ENCODE measurements at places on chromosomes 12 and 14.

GRCh38 chr12:26715232-26715631, 117.8 kb downstream of the ITPR2 start:
- no peak for DNase-seq

GRCh38 chr14:45212231-45212630, 40.8 kb downstream of the MIS18BP1 start:
- no peak for DNase-seq

GRCh38 chr12:14993117-14993516, 20.3 kb downstream of the PDE6H start:
- DNase-seq = no peak

- no peak for DNase-seq
Observed at GRCh38 chr12:116381744-116382685, 104.5 kb upstream of the MED13L start.

DNA sequence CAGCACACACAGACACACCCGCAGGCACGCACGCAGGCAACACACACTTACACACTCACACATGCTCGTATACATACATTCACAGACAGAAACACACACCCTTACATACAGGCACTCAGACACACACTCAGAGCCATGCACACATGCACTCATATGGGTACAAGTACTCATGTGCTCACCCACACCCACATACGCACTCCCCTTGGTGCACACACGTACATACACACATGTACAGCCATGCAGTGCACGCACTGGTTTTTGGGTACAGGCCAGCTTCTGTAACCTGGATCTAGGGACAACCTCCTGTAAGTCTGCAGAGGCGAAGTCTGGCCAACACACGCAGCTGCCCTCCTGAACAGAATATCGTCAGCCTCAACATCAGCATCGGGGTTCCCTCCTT, 221.3 kb upstream of the RTL1 start:
- DNase-seq = no peak

GRCh38 chr12:80015660-80016059, 80.8 kb upstream of the PPP1R12A start:
- no peak for DNase-seq

GRCh38 chr14:65776193-65776852, 363.8 kb downstream of the FUT8 start:
- DNase-seq = no peak

GRCh38 chr14:106652494-106652893, 1126.1 kb downstream of the TMEM121 start:
- peak; percentile 25 for DNase-seq

DNA sequence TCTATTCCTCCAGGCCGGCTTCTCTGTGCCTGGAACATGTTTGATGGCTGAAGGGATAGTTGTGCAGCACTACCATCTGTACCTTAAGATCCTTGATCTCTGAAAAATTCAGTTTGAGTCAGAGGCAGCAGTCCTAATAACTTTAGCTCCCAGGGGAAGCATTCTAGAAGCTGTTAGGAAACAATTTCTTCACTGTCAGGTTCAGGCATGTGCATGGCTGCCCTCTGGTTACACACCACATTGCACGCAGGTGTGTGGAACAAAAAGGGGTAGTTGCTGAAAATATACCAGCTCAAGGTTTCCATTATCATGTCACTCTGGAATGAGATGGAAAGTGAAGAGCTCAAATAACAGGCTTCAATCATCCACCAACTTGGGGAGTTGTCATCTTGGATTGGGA, 80.1 kb downstream of the CHST11 start:
- no peak for DNase-seq

GRCh38 chr14:50892255-50892654, 20.4 kb downstream of the ABHD12B start:
- DNase-seq = no peak

DNA sequence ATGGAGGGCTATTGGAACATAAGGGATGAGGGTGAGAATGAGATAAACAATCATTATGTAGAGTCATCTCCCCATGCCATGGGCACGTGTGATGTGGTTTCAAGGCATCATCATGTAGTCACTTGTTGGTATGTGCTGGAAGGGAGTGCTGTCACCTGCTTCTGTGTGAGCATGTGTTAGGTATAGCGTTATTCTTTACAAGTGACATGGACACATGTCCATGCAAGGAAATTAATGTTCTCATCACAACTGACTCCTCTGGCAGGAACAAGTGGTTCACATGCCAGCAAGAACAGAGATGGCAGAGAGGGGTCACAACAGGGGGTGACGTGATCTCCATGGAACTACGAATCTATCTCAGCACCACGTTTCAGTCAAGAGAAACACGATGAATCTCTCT, 815.8 kb downstream of the BCL11B start:
- no peak for DNase-seq

DNA sequence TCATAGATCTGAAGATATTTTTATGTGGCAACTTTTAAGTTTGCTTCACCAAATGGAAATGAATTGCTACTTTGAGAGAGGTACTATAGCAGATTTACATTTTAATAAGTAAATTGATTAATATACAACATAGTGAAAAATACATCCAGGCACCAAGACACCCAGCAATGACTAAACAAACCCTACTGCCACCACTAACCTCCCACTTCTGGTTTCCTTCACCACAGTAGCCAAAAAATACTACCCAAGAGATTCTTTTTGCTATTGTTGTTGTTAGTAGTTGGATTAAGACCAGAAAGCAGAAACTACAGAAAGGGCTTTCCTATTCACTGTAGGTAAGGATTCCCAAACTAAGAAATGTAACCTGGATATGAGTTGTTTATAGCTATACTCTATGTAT, 54.1 kb downstream of the COCH start:
- no peak for DNase-seq

GRCh38 chr12:124851342-124851741, 12.3 kb downstream of the SCARB1 start:
- DNase-seq = no peak

DNA sequence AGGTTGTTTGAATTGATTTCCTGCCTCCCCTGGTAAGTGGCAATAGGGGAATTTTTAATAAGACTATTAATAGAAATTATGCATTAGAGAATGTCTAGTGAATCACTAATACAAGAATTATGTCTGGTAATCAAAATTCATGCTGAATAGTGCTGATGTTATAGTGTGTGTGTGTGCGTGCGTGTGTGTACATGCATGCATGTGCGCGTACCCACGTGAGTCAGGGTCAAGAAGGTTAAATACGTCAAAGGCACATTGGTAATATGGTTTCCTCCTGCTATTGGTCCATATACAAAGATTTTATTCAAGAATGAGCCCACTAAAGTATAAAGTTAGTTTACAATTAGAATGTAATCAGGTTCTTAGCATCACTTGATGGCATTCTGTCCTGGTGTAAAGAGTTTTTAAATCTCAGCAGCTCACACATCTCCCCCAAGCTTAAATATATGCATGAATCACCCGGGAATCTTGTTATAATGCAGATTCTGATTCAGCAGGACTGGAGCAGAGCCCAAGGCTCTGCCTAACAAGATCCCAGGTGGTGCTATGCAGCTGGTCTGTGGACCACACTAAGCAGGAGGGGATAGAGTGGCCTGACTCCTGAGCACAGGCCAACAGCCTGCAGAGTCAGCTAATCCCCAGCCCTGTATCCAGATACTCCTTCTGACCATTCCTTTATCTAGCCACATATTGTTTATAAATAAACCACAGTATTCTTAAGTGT, 43.9 kb downstream of the TTC9 start:
- no peak for DNase-seq

- DNase-seq = no peak
Observed at GRCh38 chr12:18492372-18493025, 231.2 kb downstream of the PIK3C2G start.

- DNase-seq = no peak
Observed at GRCh38 chr12:82277582-82277981, 80.6 kb downstream of the CCDC59 start.

DNA sequence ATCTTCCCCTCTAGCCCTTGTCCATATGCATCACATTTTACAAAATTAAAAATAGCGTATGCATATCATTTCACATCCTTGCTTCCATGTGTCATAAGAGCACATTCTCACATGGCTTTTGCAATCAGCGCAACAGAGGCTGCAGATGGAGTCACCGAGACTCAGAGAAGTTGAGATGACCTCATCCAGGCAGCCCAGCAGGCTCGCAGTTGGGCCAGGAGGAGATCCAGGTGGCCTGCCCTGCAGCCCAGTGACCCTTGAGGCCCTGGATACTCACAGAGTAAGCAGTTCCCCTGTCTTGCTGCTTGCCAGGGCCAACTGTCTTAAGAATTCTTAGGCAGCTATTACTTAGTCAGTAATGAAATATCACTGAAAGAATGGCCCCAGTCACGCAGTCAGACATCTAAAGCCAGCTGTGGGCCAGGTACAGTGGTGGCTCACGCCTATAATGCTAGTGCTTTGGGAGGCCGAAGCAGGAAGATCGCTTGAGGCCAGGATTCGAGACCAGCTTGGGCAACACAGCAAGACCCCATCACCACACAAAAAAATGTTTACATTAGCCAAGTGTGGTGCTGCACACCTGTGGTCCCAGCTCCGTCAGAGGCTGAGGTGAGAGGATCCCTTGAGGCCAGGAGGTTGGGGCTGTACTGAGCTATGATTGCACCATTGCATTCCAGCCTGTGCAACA, 9.1 kb downstream of the CAMKK2 start:
- DNase-seq = no peak

DNA sequence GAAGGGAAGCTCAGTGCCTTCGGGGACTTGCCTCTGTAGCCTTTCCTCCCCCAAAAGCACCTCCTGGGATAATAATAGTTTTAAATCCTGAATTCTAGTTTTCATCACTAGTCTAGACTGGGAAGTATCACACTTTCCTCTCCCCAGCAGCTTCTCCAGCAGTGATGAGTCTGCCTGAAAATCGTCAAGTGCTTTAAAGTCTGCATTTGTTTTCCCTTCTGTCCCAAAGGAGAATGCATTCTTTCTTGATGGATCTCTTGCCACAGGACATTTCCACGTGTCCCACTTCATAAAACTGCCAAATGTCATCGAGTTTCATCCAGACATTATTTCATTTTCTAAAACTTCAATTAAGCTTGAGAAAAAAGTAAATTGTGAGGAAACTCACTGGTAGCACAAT, 15.0 kb downstream of the CSRP2 start:
- DNase-seq = no peak

GRCh38 chr14:89853936-89854693, 100.4 kb downstream of the EFCAB11 start:
- no peak for DNase-seq

DNA sequence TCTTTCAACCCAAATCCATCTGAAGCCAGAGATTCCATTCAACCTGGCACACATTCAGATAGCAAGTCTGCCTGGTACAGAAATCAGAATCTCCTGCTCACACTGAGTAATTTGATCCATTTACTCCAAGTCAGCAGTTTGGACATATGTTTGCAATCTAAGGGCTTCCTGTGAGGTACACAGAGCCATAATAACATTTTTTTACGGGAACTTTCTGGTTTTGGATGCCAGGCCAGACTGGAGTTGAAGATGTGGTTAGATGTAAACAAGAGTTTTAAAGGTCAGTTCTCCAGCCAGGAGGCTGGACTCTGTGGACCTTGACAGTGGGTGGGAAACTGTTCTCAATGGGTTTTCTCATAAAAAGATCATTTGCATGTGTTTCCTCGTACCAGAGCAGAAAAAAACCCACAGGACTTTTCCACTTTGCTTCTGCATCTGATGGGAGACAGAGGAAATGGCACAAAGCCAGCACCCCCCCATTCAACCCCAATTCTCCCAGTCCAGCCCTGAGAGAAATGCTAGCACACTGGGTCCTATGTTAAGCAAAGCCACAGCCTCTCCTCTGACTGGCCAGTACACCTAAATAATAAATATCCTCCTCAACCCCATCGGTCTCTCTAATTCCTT, 17.7 kb upstream of the TSPAN11 start:
- no peak for DNase-seq

Data from NCI-H2107 (cell line).